ENCODE measurements at places on chromosomes 6 and 20.

- DNase-seq, result peak; percentile 33
These were observed 76.7 kb upstream of the CLDN20 start for GRCh38 chr6:155187106-155187505.

GRCh38 chr20:38342216-38342615 is 4.1 kb upstream of the LBP start:
- DNase-seq, result no peak

GRCh38 chr20:2984028-2984501 is 59.4 kb upstream of the GNRH2 start:
- no peak for DNase-seq

DNA sequence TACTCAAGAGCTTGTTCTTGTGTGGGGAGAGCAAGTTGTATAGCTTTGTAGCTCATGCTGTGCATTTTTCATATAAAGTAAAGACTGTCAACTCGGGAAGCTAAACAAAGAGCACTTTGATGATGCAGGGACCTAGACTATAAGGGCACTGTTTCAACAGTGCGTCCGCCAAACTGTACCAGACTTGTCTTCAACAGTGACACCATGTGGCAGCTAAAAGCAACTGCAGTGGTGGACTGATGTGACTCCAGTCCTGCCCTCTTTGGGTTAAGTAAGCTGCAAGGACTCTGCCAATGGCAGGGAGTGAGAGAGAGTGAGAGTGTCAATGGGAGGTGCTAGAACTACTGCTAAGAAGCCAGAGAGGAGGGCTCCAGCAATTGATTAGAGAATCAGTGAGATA is 48.1 kb upstream of the MC3R start:
- no peak for DNase-seq

GRCh38 chr6:152232501-152233151 is 404.5 kb downstream of the SYNE1 start:
- no peak for DNase-seq

GRCh38 chr6:87825821-87826221 is 123.8 kb upstream of the AKIRIN2 start:
- DNase-seq, result no peak

- peak; percentile 42 for DNase-seq
These were observed 61.0 kb downstream of the RNF182 start for GRCh38 chr6:13985663-13986325.
